ENCODE measurements at places on chromosomes 5 and 9.

DNA sequence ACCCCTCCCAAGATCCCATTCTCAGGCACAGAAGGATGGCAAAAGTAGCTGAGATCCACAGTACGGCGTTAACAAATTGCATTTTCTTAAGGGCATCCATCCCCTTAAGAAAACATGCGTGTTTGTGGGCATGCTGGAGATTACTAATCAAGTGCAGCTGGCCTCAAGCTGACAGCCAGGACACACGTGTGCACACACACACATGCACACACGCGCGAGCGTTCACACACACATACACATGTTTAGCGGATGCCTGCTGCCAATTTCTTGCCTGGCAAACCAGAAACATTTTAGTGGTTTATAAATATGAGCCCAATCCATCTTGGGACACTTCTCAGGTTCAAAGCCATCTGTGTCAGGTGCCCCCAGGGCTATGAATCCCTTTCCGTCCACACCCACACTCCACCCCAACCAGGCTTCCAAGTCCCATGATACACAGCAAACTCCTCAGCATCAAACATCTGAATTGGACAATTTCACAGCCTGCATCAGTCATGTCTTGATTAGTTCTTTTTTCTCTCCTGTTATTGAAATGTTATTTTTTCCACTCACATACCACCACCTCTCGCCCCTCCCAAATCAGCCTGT is 23.5 kb upstream of the SMIM23 start:
- no peak for DNase-seq

DNA sequence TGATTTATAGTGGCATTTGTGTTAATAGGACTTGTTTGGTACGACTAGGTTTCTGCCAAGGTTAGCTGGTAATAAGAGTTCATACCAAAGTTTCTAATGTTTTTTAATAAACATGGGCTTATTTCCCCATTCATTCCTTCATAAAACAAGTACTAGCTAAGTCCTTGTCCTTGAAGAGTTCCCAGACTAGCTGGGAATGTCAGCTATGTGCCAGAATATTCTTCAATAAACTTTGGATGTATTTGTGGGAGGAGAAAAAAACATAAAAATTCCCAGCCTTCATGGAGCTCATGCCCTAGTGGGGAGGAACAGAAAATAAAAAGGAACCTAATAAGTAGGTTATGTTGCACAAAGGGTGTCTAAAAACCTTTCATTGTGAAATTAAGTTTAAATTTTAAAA is 176.9 kb downstream of the DENND1A start:
- DNase-seq = no peak

GRCh38 chr5:159814222-159814621 is 102.1 kb upstream of the ADRA1B start:
- no peak for DNase-seq

- DNase-seq = no peak
Observed at GRCh38 chr5:107563959-107564544, 106.7 kb downstream of the EFNA5 start.

- DNase-seq = no peak
Observed at GRCh38 chr9:16544842-16545241, 325.6 kb downstream of the BNC2 start.

DNA sequence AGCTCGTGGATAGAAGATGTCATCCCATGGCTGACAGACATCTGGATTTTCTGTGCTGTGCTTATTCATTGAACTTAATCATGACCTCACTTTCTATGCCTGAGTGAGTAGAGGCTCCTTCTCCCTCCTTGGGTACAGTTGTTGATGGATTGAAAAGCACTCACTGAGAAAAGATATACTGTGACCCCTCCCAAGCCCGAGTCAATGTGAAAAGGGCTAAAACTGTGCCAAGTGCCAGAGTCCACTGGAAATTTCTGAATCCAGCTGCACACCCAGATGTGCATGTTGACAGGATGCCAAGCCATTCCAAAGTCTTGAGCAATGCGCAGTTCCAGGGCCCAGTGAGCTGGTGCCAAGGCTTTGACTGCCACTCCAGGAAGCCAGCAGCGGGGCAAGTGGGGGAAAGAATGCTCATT is 473.0 kb downstream of the NTRK2 start:
- DNase-seq = no peak

- DNase-seq = no peak
Observed at GRCh38 chr9:76433406-76433805, 25.6 kb upstream of the GCNT1 start.

- DNase-seq = no peak
Observed at GRCh38 chr5:109962882-109963603, 273.3 kb downstream of the MAN2A1 start.

GRCh38 chr5:117982691-117983090 is 1005.7 kb downstream of the DTWD2 start:
- no peak for DNase-seq
